Endothelial cell of umbilical vein (primary cell): ENCODE measurements at places on chromosomes 3 and 15. TPM values are rescaled to one million over a fixed set of nuclear protein-coding genes. Genes with fewer than 3 reads are reported as not detected.
A peak's percentile ranks its signal among the peaks of the same experiment; 100 is the strongest.

Gene TP63
- total RNA-seq, result not detected in 2 replicates

Gene MCF2L2
- total RNA-seq, result 0.99 and 1.1 TPM in 2 replicates

DNA sequence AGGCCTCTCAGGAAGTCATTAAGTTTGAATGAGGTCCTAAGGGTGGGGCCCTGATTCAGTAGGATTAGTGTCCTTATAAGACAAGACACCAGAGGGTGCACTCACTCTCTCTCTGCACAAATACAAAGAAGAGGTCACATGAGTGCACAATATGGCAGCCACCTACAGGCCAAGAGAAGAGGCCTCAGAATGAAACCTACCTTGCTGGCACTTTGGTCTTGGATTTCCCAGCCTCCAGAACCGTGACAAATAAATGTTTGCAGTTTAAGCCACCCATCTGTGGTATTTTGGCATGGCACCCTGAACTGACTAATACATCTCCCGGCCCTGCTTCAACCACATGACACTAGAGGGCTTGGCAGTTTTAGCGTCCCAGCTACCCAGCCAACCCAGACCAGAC, 73.9 kb upstream of the CHRNB4 start:
- no peaks in the 10 kb centered on the region for H3K36me3 ChIP-seq
- DNase-seq, result no peak
- H3K27ac ChIP-seq, result no peak overlapping the region
- no peak overlapping the region for H3K4me3 ChIP-seq

DNA sequence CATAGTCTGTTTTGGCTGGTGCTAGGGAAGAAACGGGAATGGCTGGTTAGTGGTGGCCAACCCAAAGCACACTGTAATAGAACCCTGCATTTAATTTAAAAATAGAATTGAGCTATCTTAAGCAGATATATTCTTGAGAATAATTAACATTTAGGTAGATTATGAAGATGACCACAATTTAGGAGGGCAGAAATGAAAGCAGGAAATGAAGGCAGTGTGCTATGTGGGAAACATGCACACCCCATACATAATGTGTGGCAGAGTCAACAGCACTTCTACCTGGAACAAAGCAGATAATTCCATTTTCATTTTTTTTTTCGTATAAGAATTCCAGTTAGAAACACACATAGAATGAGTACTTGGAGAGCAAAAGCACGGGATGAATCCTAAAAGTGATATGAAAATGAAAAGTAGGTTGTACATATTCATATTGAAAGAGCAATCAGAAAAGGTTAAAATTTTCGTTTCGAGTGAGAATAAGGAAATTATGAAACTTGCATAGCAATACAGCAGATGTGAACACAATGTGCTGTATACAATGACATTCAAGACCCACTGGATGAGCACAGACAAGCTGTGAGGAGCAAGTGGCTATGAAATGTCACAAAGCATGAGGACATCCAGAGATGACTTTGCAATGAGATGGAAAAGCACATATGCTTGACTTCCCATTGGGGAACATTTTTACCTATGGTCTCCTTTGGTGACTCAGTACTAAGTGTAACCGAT, 102.6 kb downstream of the TFG start:
- H3K27me3 ChIP-seq, result no peaks in the 10 kb centered on the region
- no peaks in the 10 kb centered on the region for H3K36me3 ChIP-seq
- no peak for DNase-seq
- H3K4me1 ChIP-seq, result no peaks in the 10 kb centered on the region
- H3K4me3 ChIP-seq, result no peak overlapping the region
- no peak overlapping the region for H3K27ac ChIP-seq

GRCh38 chr15:49066372-49066771, 20.1 kb upstream of the SECISBP2L start:
- H3K4me1 ChIP-seq, result no peaks in the 10 kb centered on the region
- DNase-seq, result no peak
- peaks cover 2% of the 10 kb centered on the region for H3K27me3 ChIP-seq
- H3K36me3 ChIP-seq, result no peaks in the 10 kb centered on the region

GRCh38 chr15:33119865-33120264, 74.6 kb downstream of the FMN1 start:
- no peak overlapping the region for H3K27ac ChIP-seq
- H3K4me1 ChIP-seq, result no peaks in the 10 kb centered on the region
- H3K27me3 ChIP-seq, result no peaks in the 10 kb centered on the region
- no peak overlapping the region for H3K4me3 ChIP-seq

GRCh38 chr3:123291404-123291803, 89.7 kb downstream of the SEC22A start:
- H3K27ac ChIP-seq, result no peak overlapping the region
- H3K4me3 ChIP-seq, result no peak overlapping the region
- no peaks in the 10 kb centered on the region for H3K27me3 ChIP-seq
- no peak for DNase-seq
- no peaks in the 10 kb centered on the region for H3K4me1 ChIP-seq
- no peaks in the 10 kb centered on the region for H3K36me3 ChIP-seq

GRCh38 chr3:63333815-63334214, 55.7 kb downstream of the SYNPR start:
- H3K27me3 ChIP-seq, result no peaks in the 10 kb centered on the region
- no peaks in the 10 kb centered on the region for H3K4me1 ChIP-seq
- no peaks in the 10 kb centered on the region for H3K36me3 ChIP-seq
- DNase-seq, result no peak
- H3K4me3 ChIP-seq, result no peak overlapping the region
- H3K27ac ChIP-seq, result no peak overlapping the region

- H3K4me3 ChIP-seq, result no peak overlapping the region
- DNase-seq, result no peak
- H3K4me1 ChIP-seq, result peaks cover 23% of the 10 kb centered on the region
- H3K27ac ChIP-seq, result no peak overlapping the region
These were observed 237.3 kb upstream of the GAP43 start for GRCh38 chr3:115385774-115386730.

GRCh38 chr15:89783861-89784685, 7.9 kb downstream of the MESP2 start:
- no peaks in the 10 kb centered on the region for H3K4me1 ChIP-seq
- peaks cover 9% of the 10 kb centered on the region for H3K36me3 ChIP-seq
- H3K27me3 ChIP-seq, result no peaks in the 10 kb centered on the region

- H3K36me3 ChIP-seq, result no peaks in the 10 kb centered on the region
- H3K4me3 ChIP-seq, result no peak overlapping the region
- no peak for DNase-seq
- peaks cover 13% of the 10 kb centered on the region for H3K27me3 ChIP-seq
- H3K4me1 ChIP-seq, result no peaks in the 10 kb centered on the region
These were observed 17.5 kb upstream of the SPTSSB start for GRCh38 chr3:161388855-161389254.

GRCh38 chr3:169668072-169668956, 4.8 kb upstream of the MECOM start:
- no peaks in the 10 kb centered on the region for H3K27me3 ChIP-seq
- H3K4me3 ChIP-seq, result peak overlapping the region; percentile 70
- H3K36me3 ChIP-seq, result no peaks in the 10 kb centered on the region
- DNase-seq, result peak; percentile 79
- H3K4me1 ChIP-seq, result peaks cover 45% of the 10 kb centered on the region
- H3K27ac ChIP-seq, result peak overlapping the region; percentile 77

GRCh38 chr3:49674497-49674983, 389 bp downstream of the APEH start:
- H3K36me3 ChIP-seq, result peaks cover under 1% of the 10 kb centered on the region
- DNase-seq, result no peak
- peaks cover 4% of the 10 kb centered on the region for H3K4me1 ChIP-seq
- peak overlapping the region; percentile 40 for H3K27ac ChIP-seq
- H3K27me3 ChIP-seq, result no peaks in the 10 kb centered on the region

- no peak for DNase-seq
- H3K4me3 ChIP-seq, result no peak overlapping the region
- H3K36me3 ChIP-seq, result no peaks in the 10 kb centered on the region
These were observed 150.9 kb downstream of the CHDH start for GRCh38 chr3:53695324-53695690.

DNA sequence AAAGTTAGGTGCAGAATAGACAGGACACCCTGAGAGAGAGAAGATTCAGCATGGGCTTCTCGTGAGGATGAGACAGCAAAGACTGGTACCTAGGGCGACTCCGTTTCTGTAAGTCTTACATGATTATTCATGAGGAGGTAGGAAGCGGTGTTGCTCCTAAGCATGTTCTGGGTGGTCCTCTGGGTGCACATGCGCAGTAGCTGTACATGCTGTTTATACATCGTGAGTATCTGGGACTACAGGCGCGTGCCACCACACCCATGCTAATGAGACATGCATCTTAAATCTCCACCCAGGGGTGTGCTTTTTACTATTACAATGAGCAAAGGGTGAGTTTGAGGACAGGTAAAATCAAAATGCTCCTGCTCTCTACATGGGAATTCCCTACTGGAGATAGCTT, 12.3 kb downstream of the ALPK3 start:
- H3K27me3 ChIP-seq, result no peaks in the 10 kb centered on the region
- peaks cover 13% of the 10 kb centered on the region for H3K4me1 ChIP-seq
- no peak for DNase-seq
- peaks cover 8% of the 10 kb centered on the region for H3K36me3 ChIP-seq

GRCh38 chr3:113620091-113620490, 76.4 kb downstream of the USF3 start:
- no peak for DNase-seq
- no peaks in the 10 kb centered on the region for H3K36me3 ChIP-seq
- peaks cover 21% of the 10 kb centered on the region for H3K27me3 ChIP-seq
- H3K4me1 ChIP-seq, result peaks cover 2% of the 10 kb centered on the region
- H3K27ac ChIP-seq, result no peak overlapping the region
